ENCODE measurements at places on chromosomes 1 and 21.

GRCh38 chr21:40938611-40939010 is 91.7 kb upstream of the DSCAM start:
- DNase-seq = no peak

GRCh38 chr1:88799491-88799890 is 91.9 kb downstream of the GTF2B start:
- no peak for DNase-seq

DNA sequence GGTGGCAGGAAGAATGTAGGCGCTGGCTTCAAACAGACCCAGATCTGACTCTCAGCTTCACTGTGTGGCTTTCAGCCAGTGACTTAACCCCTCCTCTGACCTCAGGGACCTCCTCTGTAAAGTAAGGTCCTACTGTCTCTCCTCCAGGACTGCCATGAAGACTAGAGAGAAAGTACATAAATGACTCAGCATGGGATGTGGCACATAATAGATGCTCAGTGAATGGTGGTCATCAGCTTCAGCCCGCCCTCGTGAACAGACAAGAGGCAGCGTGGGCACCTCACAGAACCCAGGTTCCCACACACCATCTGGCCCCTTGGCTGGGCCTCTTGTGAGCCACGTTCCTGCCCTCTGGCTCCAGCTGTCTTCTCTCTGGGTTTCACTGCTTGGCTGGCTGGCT is 126.0 kb downstream of the SYF2 start:
- DNase-seq = no peak

DNA sequence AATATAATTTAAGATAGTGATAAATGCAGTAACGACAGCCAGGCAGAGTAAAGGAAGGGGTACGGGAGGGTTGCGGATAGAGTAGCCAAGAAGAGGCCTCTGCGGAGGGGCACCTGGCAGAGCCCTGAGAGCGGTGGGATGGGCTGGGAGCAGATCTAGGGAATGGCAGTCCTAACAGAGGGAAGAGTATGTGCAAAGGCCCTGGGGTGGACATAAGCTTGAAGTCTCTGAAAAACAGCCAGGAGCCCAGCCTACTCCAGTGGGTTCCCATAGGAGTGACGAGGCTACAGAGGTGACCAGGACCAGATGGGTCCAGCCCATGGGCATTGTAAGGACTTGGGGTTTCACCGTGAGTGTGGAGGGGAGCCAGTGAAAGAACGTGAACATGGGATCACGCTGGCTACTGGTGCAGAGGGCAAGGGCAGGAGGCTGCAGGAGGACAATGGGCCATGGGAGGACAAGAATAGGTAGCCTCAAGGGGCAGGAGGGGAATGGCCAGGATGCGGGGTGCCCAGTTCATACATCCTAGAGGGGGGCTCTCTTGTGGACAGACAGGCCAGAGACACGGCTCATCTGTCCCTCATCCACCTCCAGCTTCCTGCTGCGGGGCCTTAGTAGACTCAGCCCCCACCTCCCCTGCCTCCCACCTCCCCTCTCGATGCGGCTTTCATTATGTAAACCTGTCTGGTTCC is 185.7 kb upstream of the VAMP3 start:
- no peak for DNase-seq

- no peak for DNase-seq
These were observed 9.9 kb upstream of the DISC1 start for GRCh38 chr1:231616667-231617066.

DNA sequence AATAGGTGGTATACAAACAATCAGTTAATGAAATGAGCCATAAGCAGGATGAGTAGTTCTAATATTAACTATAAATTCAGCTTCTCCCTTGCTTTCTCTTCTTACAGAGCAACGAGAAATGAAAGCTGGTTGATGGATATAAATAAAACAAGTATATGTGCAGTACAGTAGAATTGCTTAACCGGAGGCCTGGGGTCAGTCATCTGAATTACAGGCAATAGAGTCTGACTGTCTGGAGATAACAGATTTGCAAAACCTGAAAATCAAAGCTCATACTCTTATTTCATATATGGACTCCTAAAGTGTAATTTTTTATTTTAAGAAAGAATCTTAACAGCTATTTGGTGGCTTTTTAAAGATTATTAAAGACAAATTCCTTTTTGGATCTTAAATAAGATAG is 43.1 kb upstream of the SGIP1 start:
- DNase-seq = no peak

GRCh38 chr21:35510294-35510693 is 461.2 kb upstream of the RUNX1 start:
- no peak for DNase-seq

- DNase-seq = no peak
These were observed 20.0 kb upstream of the WARS2 start for GRCh38 chr1:119160409-119160808.

DNA sequence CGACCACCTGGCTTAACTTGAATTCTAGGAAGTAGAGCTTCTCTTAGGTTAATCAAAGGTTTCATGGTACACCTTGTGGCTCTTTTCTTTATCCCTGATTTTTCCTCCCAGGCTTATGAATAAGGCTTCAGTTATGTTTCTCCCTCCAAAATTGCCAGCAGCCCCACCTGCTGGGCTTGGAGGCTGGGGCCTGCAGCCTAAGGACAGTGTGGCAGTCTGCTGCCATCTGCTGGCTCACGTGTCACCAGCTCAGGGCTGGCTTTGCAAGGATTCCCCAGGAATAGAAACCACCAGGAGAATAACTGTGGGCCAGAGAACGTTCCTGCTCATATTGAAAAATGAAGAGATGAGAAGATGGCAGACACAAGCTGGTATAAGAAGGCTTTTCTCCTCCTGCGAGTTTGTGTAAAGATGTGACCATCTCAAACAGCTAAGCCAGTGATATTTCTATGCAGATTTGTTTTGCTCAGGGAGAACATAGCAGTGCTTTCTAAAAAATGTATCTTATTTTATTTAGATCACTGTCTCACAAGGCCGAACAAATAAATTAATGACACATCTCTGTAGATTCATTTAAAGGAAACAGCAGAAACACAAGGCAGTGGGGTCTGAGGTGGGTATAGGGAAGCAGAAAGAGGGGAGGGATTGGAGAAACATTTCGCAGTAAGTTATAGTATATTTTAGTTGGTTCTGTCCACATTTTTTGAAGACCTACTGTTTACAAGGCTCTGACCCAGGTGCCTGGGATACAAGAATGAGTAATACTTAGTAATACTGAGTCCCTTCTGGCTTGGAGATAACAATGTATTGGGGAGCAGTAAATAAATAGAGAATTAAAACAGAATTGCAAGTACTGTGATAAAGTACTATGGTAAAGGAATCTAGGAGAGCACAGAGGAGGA is 291.1 kb upstream of the SGIP1 start:
- peak; percentile 43 for DNase-seq

GRCh38 chr1:71853360-71853759 is 429.0 kb downstream of the NEGR1 start:
- no peak for DNase-seq

DNA sequence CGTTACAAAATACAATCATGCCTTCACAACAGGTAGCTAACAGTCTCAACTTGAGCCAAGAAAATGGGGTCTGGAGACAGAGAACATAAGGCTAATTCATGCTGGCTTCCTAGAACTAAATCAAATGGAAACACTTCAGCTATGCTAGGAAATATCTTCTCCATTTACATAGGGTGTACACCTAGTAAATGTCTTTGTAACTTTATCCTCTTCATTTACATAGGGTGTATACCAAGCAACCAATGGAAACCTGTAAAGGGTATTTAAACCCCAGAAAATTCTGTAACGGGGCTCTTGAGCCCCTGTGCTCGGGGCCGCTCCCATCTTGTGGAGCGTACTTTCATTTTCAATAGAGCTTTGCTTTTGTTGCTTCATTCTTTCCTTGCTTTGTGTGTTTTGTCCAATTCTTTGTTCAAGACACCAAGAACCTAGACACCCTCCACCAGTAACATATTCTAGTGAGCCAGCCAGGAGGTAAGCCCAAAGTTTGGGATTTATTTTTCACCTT is 19.5 kb upstream of the CYP4X1 start:
- DNase-seq = no peak

DNA sequence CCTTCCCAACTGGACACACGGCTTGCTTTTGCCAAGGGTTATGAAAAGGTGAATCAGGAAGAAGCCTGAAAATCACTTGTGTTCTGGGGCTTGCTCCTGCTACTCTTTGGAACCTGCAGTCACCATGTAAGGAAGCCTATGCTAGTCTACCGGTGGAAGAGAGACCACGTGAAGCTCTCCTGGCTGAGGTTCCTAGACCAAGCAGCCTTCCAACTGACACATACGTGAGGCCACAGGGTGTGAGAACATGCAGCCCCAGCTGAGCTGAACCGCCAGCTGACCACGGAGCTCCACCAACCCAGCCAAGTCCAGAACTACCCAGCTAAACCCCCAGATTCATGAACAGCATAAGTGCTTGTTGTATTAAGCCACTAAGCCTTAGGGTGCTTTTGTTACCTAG is 72.8 kb upstream of the KRTAP19-8 start:
- DNase-seq = no peak

DNA sequence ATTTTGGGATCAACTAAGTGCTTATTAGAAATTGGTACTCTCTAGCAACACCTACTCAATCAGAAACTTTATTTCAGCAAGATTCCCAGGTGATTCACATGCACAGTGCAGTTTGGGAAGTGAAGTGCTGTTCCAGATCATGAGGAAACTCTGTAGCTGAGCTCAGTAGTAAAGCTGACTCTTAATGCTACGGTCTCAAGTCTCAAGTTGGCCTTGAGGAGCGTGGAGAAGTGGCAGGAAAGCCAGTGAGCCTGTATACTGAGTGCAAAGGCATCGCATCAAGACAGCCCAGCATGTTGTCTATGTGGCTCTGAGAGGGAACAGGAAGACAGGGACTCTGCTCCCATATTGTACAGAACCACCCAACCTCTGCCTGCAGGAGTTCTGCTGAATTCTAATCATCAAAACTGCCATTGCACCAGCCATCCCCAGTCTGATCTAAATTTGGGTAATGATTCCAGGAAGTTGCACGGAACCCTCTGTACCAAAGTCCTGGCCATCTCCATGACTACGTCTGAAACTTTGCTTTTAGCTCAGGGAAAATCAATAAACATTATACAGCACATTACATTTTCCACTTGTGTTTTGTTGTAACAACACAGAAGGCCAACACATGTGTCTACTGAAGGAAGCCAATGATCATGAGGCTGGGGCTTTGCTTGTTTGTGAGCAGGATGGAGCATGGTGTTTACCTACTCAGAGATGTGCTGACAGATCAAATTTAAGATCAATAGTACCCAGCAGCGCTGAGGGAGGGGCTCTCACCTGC is 105.1 kb upstream of the TLR5 start:
- DNase-seq = no peak

DNA sequence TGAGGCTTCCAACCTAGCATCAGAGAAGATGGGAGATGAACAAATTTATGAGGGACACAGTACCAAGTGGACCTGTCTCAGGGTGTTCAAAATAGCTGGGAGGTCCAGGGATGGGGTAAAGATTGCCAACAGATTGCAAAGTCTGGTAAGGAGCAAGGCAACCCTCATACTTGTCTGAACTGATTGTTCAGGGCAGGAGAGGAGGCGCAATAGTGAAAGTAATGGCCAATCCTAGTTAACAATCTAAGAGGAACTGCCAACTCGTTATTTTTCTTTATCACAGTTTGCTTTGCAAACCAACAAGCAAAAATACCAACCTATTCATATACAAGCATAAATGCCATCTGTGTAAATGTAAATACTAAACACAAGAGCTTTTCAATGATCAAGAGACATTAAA is 78.4 kb upstream of the S1PR1 start:
- no peak for DNase-seq

- DNase-seq = no peak
These were observed 4.4 kb upstream of the TTC34 start for GRCh38 chr1:2805801-2806430.

- DNase-seq = no peak
These were observed 635.2 kb downstream of the SMYD3 start for GRCh38 chr1:245871915-245872314.

GRCh38 chr1:42824481-42825035 is 7.4 kb upstream of the SVBP start:
- no peak for DNase-seq

DNA sequence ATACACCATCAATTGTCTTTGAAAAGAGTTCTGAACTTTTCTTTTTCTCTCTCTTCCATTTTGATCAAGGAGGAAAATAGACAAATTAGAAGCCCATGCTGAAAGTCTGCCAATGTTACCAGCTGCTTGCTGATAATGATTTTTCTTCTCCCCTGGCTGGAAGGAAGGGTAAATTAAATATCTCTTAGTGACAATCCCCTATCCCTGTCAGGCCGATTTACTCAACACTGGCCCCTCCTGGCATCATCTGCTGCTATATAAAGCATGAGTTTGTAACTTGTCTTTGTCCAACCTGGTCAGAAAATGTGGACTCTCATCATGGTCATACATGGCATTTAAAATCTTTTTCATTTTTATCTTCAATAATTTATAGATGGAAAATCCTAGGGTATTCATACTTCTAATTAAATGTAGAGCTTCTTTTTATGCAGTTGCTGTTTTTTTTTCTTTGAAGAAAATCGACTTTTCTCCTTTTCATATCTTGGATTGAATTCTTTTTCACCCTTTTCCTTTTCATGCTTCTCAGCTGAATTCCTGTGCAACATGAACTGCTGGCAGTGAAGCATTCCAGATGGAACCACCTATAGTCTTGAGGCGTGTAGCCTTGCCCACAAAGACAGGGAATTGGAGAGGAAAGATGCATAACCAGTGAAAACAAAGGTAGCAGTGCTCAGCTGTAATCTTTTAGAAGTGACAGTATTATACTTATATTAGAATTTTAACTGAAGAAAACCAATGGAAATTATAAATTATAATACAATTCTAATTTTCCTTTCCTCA is 214.7 kb upstream of the PTGFR start:
- no peak for DNase-seq

GRCh38 chr1:211606332-211606913 is 27.5 kb upstream of the SLC30A1 start:
- DNase-seq = peak; percentile 69

DNA sequence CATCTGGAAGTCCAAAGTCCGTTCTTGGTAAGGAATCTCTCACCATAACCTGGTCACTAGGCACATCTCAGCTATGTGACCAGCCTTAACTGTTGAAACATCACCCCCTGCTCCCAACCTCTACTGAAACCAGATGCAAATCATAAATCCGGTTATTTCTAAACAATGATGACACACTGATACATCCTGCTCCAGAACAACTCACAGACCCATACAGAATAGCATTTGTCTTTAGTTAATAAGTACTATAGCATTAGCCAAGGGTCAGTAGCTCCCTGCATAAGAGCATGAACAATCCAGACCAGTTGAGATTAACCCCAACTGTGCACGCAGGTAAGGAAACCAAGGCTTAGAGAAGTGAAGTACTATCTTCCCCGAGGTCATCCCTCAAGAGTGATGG is 38.0 kb upstream of the KCTD3 start:
- DNase-seq = no peak

GRCh38 chr1:53057127-53057526 is 4.9 kb upstream of the PODN start:
- DNase-seq = no peak

- no peak for DNase-seq
These were observed 488 bp downstream of the SLC35D1 start for GRCh38 chr1:67053535-67053784.

DNA sequence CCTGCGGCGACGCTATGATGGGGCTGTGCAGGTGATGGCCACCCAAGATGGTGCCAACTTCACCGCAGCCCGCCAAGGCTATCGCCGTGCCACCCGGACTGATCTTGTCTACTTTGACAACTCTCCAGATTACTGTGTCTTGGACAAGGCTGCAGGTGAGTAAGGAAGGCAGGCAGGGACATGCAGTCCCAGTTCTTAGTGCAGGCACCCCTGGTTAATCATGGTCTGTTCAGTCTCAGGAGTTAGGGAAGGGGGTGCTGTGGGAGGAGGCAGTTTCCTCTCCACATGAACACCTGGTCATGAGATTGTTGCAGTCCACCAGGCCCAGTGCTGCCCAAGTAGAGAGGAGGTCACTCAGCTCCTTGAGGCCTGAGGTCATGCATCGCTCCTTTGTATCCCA is 8.5 kb downstream of the WNT2B start:
- no peak for DNase-seq

Measured in GM13976 (cell line).